NCI-H2171 treated with DMSO at 0.1 percent for 48 hours (cell line): ENCODE measurements at places on chromosomes 7 and 10.

DNA sequence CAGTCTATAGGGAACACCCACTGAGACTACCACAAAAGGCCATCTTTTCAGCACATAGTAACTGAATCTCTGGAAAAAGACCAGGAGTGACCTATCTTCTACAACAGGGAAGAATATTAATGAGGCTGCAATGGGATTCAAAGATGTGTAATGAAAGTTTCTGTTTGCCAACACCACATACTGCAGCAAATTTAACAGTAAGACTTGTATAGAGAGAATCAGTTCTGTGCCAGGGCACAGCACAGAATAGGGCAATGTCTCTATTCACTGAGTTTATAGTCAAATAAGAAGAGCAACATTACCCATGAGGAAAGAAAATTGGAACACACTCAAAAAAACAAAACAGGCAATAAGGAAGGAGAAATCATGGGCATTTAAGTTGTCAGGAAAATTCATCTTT lies 91.4 kb upstream of the PTN start:
- DNase-seq: no peak

GRCh38 chr10:21261842-21262294 lies 263.6 kb downstream of the SKIDA1 start:
- DNase-seq: no peak

- no peak for DNase-seq
Observed at GRCh38 chr10:105697290-105697780, 1056.2 kb downstream of the SORCS3 start.

DNA sequence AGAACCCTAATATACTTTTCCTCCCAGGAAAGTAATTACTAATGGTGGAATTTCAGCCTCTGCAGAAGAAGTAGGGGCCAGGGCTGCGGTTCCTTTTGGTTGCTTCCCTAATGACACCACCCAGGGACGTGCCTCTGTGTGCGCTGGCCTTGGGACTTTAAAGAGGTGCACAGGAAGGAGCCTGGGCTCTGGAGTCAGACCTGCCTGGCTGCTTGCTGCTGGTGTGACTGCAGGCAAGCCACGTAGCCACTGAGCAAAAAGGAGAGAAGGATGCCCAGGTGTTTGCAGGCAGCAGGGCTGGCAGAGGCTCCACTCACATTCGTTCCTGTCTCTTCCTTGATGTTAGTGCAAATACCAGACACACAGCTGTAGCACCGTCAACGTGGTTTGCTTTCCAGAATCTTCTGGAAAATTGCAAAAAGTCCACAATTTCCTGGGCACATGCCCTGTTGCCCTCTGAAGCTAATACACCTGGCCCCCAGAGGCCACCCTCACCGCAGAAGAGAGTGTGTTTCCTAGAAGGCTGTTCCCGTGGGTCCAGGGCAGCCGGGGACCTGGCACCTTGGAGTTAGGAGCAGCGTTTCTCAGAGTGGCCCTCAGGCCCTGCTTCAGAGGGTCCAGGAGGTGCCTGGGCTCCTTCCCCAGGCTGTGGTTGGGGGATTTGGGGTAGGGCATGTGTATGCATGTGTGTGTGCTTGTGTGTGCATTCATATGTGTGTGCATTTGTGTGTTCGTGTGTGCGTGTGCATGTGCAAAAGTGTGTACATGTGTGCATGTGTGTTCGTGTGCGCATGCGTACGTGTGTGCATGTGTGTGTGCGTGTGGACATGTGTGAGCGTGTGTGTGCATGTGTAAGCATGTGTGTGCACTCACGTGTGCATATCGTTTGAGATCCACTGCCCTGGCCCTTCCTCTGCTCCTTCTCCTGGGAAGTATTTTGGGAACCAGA lies 12.8 kb upstream of the PRKAG2 start:
- DNase-seq: no peak

DNA sequence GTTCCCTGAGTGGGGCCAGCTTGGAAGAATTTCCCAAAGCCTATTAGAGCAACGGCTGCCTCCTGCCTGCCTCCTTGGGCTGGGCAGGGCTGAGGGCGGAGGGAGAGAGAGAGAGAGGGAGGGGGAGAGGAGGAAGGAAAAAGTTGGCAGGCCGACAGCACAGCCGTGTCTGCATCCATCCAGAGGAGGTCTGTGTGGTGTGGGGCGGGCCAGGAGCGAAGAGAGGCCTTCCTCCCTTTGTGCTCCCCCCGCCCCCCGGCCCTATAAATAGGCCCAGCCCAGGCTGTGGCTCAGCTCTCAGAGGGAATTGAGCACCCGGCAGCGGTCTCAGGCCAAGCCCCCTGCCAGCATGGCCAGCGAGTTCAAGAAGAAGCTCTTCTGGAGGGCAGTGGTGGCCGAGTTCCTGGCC lies at the start of gene AQP1:
AQP1 (plus strand) TSS at position 293 of the 409 bp plus-strand sequence; CDS start at position 350, 57 bp downstream.
- DNase-seq: no peak
